Hypothalamus (tissue), 51 donors: ENCODE measurements at places on chromosomes 12 and 14.

DNA sequence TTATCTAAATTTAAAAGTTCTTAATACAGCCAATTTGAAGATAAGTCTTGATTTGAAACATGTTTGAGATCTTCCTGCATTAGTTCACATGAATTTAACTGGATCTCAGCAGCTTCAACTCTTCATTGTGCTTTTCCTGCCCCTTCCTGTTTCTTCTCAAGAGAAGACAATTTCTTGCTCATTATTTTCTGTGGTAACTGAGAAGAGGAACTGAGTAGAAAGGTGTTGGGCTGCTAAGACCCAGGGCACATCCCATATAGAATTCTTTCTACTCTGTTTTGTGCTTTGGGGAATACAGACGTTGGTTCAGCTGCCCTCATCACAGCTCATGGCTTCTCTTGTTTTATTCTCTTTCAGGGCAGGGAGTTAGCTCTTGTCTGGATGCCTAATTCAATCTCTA is 110.2 kb downstream of the SNAPC1 start:
- no peak for DNase-seq

GRCh38 chr14:74509587-74510222 is 16.1 kb downstream of the ISCA2 start:
- DNase-seq: no peak

DNA sequence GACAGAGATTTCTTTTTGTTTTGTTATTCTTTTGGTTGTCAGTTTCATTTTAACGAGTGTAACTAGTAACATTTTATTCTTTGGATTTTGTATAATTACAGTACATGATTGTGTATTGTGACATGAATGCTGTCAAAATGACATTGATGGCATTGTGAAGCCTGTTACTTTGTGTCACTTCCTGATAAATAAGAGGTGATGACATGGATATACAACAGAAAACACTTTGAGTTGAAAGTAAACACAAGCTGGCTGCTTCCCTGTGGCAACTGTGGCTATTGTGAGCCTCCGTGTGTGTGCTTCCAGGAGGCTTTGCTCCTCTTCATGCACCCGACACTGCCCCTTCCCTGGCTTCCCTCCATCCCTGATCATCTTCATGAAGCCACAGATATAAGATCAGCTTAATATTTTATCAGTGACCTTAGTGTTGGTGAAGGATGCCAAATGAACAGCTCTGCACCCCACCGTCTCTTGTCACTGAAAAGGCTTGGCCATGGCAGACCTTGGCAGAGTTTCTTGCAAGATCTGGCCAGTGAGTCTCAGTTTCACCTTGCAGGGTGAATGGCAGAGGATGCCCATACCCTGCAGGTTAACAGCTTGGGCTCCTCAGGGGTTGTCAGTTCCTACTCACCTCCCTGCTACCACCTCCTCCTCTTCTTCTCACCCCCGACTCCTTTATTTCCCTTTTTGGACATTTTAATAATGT is 191.9 kb downstream of the EPS8 start:
- no peak for DNase-seq

DNA sequence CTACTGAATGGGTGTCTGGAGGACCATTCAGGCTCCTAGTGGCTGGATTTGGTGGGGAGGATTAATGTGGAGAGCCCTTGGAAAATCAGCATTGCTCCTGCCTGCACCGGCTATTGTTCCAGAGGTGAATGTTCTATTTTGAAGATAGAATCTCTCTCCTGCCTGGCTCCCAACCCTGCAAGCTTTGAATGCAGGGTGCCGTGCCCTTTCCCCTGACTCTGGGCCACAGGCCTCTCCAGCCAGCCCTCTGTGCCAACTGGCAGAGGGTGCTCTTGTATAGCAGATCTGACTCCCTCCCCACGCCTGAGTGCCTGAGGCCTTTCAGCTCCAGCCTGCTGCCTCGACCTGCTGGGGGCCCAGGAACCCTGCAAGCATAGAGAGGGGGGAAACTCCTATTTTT is 106.8 kb downstream of the TMEM260 start:
- peak; percentile 1 for DNase-seq

- no peak for DNase-seq
Observed at GRCh38 chr12:25970082-25970481, 11.6 kb downstream of the RASSF8 start.

GRCh38 chr12:96751626-96752025 is 155.4 kb upstream of the NEDD1 start:
- DNase-seq: no peak
